ENCODE measurements at places on chromosomes 12 and 14.
A peak's percentile ranks its signal among the peaks of the same experiment; 100 is the strongest.

- DNase-seq, result no peak
Measured at GRCh38 chr14:96060186-96060933, 21.2 kb downstream of the C14orf132 start.

GRCh38 chr14:100115726-100116125, 43.7 kb downstream of the DEGS2 start:
- no peak for DNase-seq

DNA sequence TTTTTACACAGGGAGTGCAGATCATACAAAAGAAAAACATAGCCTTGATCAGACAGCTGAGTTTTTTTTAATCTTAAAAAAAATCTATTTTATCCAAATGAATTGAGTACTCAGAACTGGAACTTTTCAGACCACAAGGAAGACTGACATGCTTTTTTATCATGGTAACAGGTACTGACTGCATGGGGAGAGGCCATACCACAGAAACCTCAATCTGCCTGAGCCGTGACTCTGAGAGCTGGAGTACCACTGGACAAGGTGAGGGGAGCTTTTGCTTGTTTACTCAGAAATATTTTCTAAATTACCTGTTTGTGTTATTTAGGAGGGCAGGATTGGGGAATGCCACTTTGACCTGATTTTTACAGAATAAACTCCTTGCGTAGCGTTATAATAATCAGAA, 143.9 kb downstream of the ALX1 start:
- DNase-seq, result no peak

GRCh38 chr12:94305130-94305957, 154.3 kb downstream of the CEP83 start:
- DNase-seq, result no peak

DNA sequence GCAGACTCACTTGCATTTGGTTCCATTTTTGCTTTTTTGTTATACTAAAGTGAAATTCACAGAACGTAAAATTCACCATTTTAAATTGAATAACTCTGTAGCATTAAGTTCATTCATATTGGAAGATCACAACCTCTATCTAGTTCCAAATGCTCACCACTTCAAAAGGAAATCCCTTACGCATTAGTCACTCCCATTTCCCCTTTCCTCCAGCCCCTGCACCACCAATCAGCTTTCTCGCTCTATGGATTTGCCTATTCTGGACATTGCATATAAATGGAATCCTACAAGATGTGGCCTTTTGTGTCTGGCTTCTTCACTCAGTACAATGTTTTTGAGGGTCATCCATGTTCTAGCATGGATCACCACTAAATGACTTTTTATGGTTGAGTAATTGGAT, 294.5 kb downstream of the KSR2 start:
- DNase-seq, result no peak

DNA sequence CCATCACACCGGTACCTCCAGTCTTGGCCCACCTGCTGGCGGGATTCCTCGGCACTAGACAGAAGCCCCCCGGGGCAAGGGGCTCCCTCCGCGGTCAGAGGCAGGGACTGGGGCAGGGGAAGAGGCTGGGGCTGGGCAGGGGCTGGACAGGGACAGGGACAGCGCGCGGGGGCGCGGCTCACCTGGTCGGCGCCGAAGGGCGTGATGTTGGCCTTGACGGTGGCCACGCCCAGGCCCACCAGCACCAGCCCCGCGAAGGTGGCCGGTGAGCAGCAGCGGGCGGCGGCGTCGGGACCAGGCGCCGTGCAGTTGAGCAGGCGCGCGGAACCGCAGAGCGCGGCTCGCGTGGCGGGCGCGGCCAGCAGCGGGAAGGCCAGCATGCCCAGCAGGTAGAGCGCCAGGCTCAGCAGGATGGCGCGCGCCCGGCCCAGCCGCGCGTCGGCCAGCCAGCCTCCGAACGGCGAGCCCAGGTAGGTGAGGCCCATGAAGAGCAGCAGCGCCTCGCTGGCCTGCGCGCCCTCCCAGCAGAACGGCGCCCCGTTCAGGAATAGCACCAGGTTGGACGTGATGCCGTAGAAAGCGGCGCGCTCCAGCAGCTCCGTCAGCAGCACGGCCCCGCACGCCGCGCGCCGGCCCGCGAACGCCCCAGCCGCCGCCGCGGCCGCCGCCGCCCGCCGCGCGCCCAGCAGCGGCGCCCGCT, 392 bp downstream of the SLC15A4 start:
- peak; percentile 71 for DNase-seq

DNA sequence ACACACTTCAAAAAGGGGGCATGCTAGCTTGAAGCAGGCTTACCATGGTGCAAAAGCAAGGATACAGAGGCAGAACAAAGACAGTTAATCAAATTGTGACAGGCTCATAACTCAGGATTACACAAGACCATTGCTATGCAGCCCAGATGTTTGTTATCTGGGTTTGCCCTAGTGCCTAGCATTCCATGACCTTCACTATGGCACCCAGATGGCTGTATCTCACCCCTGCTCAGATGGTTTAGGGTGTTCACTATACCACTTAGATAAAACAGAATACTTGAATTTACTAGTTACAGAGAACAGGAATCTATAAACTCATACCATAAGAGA, 56.2 kb downstream of the SDR9C7 start:
- DNase-seq, result peak; percentile 86

- DNase-seq, result no peak
Measured at GRCh38 chr12:115129727-115130126, 445.8 kb upstream of the TBX3 start.

DNA sequence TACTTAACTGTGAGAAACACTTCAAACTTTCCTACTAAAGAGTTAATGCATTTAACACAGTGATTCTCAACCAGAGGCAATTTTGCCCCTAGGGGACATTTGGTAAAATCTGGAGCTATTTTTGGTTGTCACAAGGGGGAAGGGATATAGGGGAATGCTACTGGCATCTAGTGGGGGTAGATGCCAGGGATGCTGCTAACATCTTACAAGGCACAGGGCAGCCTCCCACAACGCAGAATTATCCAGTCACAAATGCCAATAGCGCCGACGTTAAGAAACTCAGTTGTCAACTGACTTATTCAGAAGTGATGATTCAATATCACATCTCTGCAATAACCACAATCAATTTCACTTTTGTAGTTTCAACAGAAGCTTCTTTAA, 2.0 kb downstream of the EEA1 start:
- no peak for DNase-seq

GRCh38 chr12:91163116-91163515, 19.5 kb downstream of the DCN start:
- DNase-seq, result no peak

GRCh38 chr12:29581631-29582030, 84.1 kb upstream of the OVCH1 start:
- no peak for DNase-seq

- no peak for DNase-seq
Measured at GRCh38 chr12:92094751-92095161, 50.9 kb downstream of the BTG1 start.

DNA sequence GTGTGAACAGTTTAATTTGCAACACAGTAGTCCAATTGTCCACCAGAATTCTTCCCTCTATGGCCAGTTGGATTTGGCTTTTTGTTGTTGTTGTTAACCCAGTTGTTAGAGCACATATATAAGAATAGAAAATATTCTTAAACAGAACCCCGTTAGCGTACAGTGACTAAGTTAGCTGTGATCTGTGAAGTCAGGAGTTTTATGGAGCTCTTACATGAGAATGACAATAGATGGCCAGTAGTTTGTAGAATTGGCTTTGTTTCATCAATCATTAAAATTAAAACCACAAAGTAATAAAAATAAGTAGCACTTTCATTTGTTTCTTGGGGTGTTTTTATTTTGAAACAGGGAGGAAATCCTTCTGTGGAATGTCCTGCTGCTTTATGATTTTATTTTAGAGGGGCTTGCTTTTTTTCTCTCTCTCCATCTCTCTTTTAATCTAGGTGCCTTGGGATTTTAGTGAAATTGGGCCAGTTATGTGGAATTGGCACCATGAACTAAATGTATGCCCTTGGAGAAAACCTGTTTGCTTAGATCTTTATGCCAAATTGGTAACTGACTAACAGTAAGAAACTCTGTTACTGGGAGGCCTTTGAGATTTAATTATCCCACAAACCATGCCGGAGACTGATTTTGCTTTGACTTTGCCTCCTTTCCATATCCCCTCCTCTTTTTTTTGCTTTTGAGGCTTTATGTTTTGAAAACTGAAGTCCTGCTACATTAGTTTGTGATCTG, 22.9 kb downstream of the FBXW8 start:
- no peak for DNase-seq

- peak; percentile 65 for DNase-seq
Measured at GRCh38 chr12:89390802-89391673, 38.7 kb upstream of the DUSP6 start.

GRCh38 chr12:15146585-15146984, 74.6 kb downstream of the RERG start:
- no peak for DNase-seq

DNA sequence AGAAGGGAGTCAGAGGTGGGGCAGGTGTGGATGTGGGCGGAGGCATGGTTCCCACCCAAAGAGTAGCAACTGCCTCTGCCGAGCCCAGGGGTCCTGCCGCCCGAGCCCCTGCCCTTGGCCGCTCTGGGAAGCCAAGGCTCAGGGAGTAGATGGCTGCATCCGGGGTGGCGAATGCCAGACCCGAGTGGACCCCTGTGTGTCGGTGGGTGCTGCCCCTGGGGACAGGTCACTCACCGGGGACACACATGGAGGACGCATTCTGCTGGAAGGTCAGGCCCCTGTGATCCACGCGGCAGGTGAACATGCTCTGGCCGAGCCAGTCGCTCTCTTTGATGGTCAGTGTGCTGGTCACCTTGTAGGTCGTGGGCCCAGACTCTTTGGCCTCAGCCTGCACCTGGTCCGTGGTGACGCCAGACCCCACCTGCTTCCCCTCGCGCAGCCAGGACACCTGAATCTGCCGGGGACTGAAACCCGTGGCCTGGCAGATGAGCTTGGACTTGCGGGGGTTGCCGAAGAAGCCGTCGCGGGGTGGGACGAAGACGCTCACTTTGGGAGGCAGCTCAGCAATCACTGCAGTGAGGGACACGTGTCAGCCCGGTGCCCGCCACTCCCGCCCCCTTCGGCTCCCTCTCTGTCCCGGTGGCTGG, 329.0 kb downstream of the TMEM121 start:
- DNase-seq, result no peak

DNA sequence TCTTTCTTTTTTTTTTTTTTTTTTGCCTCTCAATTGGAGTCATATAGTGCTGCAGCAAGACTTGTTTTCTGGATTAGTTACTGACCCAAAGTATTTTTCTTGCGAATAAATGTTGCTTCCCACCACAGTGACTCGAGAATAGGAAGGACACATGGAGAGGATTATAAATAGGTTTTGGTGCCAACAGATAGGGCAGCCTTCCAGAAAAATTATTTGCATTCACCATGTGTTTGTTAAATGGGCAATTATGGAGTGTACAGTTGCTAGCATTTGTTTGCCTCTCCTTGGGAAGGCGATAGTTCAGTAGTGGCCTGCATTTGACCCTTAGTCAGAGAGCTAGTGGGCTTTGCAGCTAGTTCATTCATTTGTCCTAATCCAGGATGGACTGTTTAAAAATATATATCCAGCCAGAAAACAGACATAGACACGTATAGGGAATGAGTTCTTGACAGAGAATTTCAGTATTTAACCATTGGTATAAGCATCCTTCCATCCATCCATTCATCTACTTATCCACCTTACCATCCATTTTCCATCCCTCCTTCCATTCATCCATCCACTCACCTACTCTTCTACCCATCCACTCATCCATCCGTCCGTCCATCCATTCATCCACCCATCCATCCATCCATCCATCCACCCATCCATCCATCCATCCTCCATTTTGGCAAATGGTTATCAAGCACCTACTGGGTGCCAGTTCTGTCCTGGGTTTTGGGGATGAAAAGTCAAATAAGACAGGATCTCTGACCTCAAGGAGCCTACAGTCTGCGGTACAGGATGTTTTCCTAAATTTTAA, 67.5 kb downstream of the CHST11 start:
- no peak for DNase-seq

GRCh38 chr12:8781381-8782127, 40.9 kb upstream of the A2ML1 start:
- peak; percentile 47 for DNase-seq

DNA sequence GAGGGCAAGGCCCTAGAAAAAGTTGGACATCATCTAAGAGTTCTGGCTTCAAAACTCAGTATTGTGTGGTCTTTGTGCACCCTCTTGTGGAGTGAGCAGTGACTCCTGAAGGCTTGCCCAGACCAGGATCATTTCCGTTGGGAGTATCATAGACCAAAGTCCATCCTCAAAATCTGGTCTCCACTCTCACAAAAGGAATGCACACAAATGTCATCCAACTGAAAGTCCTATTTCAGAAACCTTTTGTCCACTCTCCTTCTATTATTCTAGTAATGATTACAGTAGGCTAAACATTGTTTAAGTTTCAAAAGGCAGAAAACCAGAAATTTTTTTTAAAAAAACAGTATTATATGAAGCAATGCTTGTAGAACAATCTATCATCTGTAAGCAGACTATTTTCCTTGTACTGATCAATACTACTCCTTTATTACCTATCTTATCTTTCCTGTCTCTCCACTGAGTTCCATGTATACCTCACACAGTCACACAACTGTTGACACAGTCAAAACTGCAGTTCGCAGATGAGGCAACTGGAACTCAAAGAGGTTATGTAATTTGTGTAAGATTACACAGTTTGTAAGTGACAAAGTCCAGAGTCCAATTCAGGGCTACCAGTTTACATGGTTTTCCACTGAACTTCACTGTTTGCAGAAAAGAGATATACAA, 41.4 kb downstream of the COX16 start:
- DNase-seq, result peak; percentile 49

- DNase-seq, result no peak
Measured at GRCh38 chr12:50016501-50017475, 8.5 kb downstream of the RACGAP1 start.

DNA sequence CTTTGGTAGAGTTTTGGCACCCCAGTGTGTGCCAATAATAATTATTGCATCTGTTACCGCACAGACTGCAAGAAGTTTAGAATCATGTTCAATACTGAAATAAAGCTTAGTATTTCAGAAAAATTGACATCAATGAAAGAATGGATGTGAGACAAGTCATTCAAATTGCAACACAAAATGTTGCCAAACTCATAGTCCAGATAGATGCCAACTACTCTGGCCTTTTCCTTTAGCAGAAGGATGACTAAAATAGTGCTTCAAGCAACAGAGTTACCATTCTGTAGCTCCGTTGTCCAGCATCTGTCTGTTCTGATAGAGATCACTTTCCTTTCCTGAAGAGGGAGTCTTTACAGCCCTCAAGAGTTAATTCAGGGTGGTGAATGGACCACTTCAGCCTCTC, 77.5 kb downstream of the LIN7A start:
- DNase-seq, result no peak

GRCh38 chr14:81519200-81520011, 14.2 kb downstream of the SEL1L start:
- no peak for DNase-seq

- DNase-seq, result no peak
Measured at GRCh38 chr14:104665657-104666522, 23.5 kb upstream of the INF2 start.

DNA sequence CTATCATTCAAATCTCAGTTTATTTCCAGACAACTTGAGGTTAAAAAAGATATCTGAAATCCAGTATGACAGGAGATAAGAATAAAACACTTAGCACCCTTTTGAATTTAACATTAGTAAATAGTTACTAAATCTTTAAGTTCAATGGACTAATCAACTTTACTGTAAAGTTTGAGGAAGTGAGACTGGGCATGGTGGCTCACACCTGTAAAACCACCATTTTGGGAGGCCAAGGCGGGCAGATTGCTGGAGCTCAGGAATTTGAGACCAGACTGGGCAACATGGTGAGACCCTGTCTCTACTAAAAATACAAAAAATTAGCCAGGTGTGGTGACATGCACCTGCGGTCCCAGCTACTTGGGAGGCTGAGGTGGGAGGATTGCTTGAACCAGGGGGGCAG, 40.3 kb upstream of the CERS5 start:
- DNase-seq, result no peak
